ENCODE measurements at places on chromosomes 4 and X.

DNA sequence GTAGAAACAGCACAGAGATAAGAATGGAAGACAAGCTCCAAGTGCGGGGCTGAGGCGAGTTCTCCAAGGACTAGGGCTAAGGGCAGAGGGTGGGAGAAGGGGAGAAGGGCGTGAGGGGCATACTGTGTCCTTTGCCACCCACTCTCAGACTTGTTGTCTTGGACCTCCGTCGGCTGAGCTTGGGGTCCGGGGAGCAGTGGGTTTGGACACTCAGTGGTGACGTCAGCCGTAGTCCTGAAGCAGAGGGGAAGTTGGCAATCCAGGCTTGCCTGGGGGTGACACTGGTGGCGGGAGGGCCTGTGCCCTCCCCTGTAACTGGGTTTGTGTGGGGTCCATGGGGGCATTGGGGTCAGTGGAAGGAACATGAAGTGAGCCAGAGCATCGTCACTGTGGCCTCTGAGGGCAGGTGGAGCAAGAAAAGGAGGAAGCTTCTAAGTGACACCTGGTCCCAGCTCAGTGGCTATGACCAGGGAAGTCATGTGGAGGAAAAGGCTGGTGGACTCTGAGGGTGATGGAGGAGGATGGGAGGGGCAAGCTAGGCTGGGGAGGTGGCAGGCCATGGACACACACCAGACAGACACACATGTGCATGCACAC lies 17.6 kb downstream of the CD99 start:
- DNase-seq: peak; percentile 65

- no peak for DNase-seq
These were observed 24.4 kb upstream of the MSL3 start for GRCh38 chrX:11733614-11734013.

GRCh38 chr4:71604785-71605184 lies 179.1 kb downstream of the GC start:
- no peak for DNase-seq

DNA sequence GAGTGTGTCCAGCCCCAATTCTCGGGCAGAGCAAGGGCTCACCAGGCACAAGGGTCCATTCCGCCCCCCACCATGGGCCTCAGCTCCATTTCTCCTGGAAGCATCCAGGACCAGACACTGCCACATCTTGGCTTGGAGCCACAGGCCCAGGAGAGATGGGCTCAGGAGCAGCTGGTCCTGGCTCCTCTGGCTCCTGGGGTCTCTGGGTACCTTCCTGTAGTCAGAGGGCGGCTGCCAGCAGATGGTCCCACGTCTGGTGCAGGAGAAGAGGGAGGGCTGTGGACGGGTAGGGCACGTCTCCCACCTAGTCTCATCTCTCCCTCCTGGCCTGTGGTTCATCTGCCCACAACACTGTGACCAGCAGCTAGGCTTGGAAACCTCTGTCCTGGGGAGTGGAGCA lies 8.0 kb downstream of the ATP2B3 start:
- DNase-seq: no peak

- no peak for DNase-seq
These were observed 51.9 kb upstream of the USP9X start for GRCh38 chrX:41033299-41033698.

GRCh38 chr4:8593264-8594096 lies 915 bp downstream of the CPZ start:
- DNase-seq: no peak

- no peak for DNase-seq
These were observed 63.5 kb upstream of the PJA1 start for GRCh38 chrX:69228732-69229131.

DNA sequence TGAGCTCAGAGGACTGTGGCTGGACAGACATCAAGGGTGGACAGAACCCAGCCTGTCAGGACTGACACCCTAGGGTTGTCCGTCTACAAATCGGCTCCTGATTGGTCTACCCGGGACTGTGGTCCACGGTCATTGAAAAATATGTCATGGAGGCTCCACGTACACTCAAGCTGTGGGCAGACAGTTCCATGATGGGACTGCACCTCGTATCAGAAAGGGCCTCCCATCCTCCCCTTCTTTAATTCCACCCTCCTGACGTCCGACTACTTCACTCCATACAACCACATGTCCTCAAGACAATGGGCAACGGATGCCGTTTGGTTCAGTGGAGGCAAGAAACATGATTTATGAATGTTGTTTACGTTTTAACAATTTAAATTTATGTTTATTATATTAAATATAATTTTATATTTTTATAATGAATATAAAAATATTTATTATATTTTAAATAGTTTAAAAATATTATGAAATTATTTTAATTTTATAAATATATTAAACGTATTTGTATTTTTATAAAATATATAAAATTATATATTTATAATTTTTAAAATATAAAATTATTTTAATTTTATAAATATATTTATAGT lies 58.0 kb upstream of the SHOX start:
- no peak for DNase-seq

GRCh38 chrX:28997706-28998463 lies 410.6 kb downstream of the IL1RAPL1 start:
- no peak for DNase-seq

DNA sequence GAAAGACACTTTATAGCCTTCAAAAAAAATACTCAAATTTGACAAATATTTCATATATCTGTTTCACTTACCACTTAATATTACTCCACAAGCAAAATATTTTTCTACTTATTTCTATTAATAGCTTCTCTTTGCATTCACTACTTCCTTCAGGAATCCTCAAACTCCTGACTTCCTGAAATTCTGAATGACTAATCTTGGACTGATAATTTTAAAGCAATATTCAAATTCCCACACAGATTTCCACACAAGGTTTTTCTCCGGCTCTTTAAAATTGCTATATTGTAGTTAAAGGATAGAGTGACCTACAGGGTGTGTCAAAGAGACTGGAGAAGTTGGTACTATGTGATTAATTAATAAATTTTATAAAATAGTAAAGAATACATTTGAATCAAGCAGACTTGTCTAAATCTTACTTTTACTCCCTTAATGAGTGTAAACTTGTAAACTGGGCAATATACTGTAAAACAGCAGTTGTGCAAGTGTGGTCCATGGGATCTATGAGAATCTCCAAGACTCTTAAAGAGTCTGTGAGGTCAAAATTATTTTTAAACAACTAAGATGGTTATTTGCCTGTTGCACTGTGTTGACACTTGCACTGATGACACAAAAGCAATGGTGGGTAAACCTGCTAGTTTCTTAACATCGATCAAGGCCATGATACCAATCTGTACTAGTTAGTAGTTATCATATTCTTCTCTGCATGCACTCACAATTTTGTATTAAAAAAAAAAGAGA lies 44.5 kb downstream of the ANKRD17 start:
- no peak for DNase-seq

Data from aorta (tissue), 5 donors.